ENCODE measurements at places on chromosomes 5 and 9.

- DNase-seq = no peak
Measured at GRCh38 chr9:87596862-87597261, 99.2 kb downstream of the DAPK1 start.

DNA sequence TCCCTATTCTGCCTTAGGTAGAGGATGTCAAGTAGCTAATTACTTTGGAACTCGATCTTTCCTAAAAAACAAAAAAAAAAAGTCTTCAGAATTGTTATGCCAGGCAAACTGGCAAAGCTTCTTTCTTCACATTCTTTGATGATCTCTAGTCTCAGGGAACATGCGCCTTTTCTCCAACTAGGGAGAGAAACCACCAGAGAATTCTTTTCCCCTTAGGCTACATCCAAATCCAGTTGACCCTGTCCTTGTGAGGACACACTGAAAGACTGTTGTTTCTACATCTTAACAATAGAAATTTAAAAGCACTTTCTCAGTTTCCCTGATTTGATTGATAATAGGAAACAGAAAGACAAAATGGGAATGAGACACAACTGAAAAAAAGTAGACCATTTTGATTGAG, 94.7 kb upstream of the ITGA2 start:
- DNase-seq = no peak

GRCh38 chr5:135053278-135053677, 19.2 kb upstream of the PITX1 start:
- DNase-seq = no peak

DNA sequence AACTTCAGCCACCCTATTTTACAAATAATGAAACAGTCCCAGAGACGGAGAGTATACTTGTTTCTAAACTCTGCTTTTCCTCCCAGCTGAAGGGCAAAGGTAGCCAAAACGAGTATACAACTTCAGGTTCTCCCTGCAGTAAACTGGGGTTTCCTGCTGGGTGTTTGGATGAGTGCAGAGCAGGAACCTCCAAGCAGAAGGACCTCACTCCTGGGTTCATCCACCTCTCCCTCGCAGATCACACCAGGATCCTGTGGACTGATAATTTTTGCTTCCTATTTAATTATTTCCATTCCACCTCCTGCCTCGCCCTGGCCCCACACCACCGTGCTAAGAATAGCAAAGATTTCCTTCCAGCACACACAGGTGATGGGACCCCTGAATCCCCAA, 2.0 kb upstream of the FOXB2 start:
- DNase-seq = no peak

DNA sequence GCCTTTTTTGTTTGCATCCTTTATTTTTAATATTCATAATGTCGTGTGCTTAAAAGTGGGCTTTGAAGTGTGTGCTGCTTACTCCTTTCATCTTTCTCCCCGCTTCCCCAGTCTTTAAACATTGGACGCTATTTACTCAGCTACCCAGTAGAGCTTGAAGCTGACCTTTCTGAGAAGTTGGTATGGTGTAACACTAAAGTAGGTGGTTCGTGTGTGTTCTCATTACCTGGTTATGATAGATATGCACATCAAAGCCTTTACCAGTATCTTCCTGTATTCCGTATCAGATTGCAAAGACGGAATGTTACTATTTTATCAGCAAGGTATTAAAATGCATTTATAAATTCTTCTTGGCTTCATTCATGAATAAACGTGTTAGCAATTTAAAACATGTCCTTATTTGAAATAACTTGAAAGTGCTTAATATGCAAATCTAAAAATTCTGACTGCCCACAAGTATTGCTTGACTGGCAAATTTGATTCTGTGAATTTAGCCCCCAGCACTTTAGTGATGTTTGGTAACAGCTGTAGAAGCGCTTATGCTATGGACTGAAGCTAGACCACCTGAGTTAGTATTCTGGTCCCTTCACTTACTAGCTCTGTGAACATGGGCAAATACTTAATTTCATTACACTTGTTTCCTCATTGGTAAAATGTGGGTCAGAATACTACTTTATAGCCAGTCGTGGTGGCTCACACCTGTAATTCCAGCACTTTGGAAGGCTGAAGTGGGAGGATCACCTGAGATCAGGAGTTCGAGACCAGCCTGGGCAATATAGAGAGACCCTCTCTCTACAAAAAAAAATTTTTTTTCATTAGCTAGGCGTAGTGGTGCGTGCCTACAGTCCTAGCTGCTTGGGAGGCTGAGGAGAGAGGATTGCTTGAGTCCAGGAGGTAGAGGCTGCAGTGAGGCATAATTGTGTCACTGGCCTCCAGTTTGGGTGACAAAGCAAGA, 1.7 kb downstream of the RRAGA start:
- no peak for DNase-seq

DNA sequence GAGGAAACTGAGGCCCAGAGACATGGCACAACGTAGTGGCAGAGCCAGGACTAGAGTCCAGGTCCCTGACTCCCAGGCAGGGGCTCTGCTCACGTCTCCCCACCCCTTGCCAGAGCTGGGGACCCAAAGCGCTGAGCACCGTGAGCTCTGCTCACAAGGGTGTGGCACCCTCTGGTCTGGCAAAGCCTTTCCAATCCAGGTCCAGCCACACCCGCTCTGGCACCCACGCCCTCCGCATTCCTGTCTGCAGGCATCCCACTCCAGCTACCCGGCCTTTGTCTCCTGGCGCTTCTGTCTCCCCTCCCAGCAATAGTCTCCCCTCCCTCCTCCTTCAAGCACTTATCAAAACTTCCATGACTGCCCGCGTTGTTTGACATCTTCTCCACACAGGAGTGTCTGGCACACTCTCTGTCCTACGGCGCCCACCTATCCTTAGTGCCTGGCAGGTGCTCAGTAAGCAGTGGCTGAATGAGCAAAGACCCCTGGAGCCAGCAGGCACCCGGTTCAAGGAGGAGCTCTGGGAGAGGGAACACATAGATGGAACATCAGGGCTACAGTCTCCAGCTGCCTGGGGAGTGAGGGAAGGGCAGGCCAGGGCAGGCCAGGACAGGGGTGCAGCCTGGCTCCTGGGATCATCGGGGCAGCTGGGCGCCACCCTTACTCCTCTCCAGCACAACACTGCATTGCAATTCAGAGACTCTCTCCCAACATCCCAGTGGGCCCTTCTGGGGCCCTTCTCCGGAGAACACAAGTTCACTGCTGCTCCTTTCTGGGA, 12.0 kb downstream of the HIGD2A start:
- DNase-seq = peak; percentile 68

GRCh38 chr5:151637676-151638075, 46.5 kb upstream of the FAT2 start:
- no peak for DNase-seq

DNA sequence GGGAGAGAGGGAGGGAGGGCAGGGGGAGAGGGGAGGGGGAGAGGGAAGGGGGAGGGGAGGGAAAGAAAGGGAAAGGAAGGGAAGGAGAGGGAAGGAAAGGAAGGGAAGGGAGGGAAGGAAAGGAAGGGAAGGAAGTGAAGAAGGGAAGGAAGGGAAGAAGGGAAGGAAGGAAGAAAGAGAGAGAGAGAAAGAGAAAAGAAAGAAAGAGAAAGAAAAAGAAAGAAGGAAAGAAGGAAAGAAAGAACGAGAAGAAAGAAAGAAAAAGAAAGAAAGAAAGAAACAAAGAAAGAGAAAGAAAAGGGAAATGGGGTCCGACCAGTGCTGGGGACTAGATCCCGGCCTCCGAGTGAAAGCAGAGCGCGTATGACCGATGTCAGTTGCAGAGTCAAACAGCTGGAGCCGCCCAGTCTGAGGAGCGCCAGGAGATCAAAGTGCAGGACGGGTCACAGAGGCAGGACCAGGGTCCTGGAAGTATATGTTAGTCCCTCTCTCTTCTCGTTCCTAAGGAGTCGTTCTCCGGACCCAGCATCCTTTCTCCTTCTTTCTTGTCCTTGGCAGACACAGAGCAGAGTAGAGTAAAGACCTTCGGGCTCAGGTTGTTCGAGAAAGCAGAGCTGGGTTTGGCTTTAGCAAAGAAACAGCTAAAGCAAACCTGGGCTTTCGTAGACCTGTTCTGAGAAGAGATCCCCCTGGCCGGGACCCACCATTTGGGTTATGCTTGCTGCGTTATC, 305.4 kb upstream of the MSX2 start:
- DNase-seq = peak; percentile 68

DNA sequence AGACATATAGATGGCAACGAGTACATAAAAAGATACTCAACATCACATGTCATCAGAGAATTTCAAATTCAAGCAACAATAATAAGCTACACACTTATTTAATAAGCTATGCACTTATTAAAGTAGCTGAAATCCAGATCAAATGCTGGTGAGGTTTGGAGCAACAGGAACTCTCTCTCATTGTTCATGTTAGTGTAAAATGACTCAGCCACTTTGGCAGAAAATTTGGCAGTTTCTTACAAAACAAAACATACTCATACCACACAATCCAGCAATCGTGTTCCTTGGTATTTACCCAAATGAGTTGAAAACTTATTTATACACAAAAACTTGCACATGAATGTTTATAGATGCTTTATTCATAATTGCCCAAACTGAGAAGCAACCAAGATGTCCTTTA, 131.5 kb upstream of the NFIL3 start:
- no peak for DNase-seq

GRCh38 chr9:136685790-136686533, 1.3 kb downstream of the AGPAT2 start:
- DNase-seq = no peak

DNA sequence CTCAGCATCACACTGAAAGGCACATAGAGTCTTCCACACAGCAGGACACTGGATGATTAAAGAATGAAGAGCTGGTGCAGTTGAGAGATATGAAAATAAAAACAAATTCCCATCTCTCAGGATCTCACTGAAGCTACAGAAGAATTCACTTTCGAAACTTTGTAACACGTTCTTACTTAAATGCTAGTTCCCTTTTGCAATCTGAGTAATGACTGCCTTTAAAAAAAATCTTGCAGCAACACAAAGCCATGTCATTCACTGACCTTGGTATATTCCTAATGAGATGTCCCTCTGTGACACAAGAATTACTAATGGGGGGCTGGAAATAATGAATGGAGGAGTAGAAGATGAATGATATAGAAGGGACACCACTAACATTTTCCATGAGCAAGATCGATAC, 201.8 kb downstream of the GLIS3 start:
- DNase-seq = no peak

DNA sequence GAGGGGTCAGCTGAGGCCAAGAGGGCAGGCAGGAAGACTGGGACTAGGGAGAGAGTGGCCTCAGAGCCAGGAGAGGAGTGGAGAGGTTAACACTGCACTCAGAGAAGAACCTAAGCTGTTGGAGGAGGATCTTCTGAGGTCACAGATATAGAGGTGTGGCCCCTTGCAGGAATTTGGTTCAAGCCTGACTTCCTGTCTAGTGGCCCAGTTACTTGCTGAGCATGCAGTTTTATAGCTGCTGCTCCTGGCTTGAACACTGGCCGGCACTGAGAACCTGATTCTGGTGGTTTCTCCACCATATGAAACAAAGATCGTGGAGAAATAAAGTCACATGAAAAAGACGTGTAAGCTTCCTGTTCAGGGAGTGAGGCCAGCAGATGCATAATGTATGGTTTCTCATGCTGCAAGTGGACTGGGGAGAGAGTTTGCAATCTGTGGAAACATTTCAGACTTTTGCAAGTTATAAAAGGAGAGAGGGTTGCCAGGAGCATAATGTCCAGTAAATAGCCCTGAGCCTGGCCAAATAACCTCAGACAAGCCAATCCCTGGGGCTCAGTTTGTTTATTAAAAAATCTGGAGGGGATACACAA, 82.6 kb downstream of the GALNT10 start:
- peak; percentile 32 for DNase-seq

- no peak for DNase-seq
Measured at GRCh38 chr9:87282538-87282937, 215.1 kb upstream of the DAPK1 start.

DNA sequence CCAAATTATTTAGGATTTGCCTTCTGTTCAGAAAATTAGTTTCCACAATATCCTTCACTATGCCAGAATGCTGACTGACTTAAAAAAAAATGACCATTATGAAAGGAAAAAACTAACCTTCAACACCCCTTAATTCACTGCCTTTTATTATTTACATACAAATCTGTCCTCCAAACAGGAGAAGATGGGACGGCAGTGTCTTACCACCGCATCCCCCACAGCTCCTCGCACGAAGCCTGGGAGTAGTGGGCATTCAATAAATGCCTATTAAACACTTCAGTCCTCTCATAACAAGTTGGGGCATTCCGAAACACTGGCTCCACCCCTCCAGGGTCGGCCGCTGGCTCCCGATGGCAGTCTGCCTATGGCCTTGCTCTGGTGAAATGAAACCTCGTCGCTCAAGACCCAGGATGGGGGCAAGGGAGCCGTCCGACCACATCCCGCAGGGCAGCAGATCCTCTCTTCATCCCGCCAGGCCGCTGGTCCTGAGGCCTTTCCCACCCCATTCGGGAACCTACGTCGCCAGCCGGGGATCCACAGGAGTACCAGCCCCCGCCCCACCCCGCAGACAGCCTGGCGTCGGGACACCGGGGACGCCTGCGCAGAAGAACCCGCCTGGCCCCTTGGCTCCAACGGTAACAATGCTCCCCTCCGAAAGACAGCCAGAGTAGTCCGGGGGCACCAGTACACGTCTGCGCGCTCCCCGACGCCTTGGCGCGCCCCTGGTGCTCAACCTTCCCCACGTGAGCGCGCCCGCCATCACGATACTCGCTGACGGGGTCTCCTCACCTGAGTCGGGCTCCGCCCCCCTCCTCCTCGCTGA, 613 bp downstream of the ZBTB5 start:
- peak; percentile 91 for DNase-seq

Data from hepatocyte (in vitro differentiated cells).